Tongue (tissue), 3 donors: ENCODE measurements at places on chromosomes 1 and 21.

DNA sequence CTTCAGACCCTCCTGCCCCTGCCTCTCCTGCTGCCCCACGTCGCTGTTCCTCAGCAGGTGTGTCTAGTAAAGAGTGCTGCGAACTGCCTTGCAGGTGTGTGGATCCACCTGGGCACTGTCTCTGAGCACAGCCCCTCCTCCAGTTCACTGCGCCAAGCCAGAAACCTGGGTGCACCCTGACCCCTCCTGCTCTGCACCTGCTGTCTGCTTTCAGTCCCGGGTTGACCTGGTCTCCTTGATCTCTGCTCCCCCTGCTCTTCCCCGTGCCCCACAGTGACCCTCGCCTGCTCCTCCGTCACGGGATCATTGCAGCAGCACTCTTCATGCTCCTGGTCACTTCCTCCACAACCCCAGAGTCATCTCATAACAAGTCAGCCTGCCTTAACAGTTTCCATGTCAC is 6.5 kb downstream of the A3GALT2 start:
- no peak for DNase-seq

GRCh38 chr1:248847956-248848561 is 10.0 kb downstream of the ZNF672 start:
- DNase-seq: no peak

DNA sequence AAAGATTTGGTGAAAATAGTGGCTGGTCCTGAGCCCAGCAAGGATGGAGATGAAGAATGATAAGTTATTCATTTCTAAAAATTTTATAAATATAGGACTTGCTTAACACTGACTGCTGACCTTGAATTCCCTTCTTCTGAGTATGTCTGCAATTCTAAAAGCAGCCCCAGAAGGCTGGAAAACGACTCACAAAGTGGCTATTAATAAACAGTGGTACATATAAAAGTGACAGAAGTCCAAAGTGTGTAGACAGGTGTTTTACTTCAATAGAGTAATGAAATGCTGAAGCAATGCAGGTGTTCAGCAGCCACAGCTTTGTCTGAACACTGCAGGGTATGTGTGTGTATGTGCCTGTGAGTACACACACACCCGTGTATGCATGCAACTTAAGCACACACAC is 219.0 kb upstream of the NRIP1 start:
- no peak for DNase-seq

DNA sequence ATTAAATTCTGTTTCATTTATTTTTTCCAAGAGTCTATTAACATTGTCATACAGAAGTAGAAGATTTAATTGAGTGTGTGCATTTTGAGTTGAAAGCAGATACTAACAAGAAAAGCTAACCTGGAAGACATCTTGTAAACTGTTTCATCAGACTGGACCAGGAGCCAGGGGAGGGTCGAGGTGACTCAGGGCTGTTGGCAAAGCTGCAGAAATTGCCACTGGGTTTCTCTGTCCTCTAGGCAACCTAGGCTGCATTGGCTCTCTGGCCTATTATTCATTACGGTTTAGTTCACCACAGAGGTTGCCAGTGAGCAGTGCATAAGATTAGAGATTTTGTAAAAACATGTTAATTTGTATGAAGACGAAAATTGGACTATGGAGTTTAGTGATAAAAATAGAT is 27.5 kb downstream of the ERG start:
- DNase-seq: no peak

DNA sequence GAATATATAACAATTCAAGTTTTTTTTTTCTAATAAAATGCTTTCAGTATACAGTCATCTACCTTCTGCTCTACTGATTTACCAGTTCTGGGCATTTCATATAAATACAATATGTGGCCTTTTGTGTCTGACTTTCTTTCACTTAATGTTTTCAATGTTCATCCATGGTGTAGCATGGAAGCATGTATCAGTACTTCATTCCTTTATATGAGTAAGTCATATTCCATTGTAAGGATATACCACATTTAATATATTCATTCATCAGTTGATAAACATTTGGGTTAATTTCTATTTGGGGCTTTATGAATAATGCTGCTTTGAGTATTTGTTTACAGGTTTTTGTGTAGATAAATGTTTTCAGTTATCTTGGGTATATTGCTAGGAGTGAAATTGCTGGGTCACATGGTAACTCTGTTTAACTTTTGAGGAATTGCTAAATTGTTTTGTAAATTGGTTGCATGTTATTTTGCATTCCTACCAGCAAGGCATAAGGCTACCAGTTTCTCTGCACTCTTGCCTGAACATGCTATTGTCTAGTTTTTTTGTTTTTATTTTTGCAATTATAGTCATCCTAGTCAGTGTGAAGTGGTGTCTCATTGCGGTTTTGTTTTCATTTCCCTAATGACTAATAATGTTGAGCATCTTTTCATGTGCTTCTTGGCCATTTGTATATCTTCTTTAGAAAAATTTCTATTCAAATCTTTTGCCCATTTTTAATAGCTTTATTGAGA is 206.1 kb downstream of the TM2D1 start:
- DNase-seq: no peak

DNA sequence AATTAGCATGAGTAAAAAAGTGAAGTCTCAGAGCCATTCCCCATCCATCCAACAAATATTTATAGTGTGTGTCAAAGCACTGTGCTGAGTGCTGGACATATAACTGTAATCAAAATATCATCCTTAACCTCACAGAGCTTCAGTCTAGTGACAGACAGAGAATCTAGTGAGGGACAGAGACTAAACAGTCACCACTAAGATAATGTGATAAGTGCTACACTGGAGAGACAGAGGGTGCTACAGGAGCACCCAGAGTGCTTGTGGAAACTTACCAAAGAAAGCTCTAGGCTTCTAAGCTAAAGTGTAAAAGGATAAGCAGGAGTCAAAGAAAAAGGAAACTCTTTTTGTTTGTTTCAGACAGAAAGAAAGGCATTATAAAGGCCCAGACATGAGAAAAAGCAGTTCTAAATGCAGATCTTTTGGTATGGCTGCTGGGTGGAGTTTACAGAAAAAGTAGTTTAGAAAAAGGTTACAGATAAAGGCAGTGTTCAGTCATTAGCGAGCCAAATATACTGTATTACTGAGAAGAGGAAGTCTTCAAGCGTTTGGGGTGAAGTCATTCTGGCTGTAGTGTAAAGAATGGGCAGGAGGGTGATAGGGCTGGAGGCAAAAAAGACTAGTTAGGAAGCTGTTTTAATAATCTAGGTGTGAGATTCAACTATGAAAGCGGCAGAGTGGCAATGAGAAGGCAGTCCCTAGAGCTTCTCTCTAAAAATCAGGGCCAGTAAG is 83.8 kb downstream of the SCMH1 start:
- DNase-seq: no peak

- DNase-seq: no peak
These were observed 52.2 kb downstream of the PUM1 start for GRCh38 chr1:31013187-31013864.

DNA sequence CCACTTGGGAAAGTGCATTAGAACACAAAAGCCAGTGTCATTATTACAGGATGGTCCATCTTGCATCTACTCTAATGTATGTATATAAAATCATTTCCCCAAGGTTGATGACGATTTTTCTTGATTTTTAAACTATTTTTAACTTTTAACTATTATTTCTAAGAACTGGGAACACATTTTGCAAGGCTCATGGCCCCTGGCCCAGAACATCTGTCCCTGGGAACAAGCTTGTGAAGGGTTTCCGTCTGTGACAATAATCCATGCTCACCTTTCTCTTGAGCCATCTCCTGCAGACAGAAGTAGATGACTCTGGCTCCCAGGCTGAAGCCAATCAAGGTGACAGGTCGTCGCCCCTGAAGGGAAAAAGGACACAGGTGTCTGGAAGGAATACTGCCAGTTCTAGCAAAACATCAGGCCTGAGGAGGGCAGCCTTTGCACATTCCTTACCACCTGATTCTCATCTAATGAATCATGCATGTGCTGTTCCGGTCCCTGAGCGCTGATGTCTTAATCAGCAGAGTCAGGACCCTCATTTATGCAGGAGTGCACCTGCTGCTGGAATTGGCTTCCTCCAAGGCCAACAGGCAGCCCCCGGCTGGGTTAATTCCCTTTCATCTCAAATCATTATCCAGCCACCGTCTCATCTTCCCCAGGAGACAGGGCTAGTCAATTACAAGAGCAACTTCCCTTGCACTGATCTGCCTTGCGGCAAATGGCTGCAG is 62.5 kb downstream of the TMCO4 start:
- peak; percentile 20 for DNase-seq

DNA sequence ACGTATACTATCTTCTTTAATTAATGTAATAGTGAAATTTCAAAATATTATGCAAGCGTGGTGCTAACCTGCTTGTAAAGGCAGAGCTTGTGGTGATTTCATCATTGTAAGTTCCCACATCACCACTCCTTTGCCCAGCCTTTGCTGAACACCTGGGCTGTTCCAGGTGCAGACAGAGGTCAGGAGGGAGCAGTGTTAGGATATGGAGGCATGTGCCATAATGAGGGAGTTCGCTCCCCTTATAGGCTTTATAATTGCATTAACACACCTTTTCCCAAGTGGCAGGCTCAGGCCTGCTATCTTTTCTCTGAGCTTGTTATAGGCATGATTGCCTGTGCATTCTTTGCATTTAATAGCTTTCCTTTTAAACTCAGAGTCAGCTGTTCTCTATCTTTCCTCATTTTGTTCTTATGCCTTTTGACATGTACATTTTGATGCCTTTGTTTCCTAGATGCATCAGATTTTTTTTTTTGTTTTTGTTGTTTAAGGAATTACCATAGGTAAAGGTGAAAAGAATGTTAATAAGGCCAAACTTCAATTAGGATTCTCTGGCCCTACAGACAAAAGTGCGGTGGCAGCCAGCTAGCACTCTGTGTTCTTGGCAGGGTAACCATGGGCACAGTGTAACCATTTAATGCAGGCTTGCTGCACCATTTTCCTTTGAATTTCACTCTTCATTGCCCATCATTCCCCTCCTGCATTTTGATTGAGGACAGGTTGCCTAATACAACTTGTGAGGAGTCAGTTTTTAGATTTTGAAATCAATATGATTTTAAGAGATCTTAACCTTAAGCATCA is 12.6 kb downstream of the NPL start:
- DNase-seq: no peak

- DNase-seq: peak; percentile 72
These were observed 10.6 kb downstream of the FCMR start for GRCh38 chr1:206911064-206911663.

GRCh38 chr1:48671578-48671977 is 105.1 kb downstream of the BEND5 start:
- no peak for DNase-seq

DNA sequence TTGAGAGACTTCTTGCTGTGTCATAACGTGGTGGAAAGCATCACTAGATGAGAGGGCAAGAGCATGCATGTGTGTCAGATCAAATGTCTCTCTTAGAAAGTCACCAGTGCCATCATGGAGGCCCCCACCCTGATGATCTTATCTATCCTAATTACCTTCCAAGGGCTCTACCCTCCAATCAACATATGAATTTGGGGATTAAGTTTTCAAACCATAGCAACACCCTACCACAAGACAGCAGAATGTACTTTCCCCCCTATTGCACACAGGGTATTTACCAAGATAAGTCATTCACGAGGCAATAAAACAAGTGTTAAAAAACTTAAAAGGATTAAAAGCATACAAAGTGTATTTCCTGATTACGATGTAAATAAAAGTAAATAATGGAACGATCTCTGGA is 515.6 kb downstream of the LMO4 start:
- no peak for DNase-seq

- peak; percentile 58 for DNase-seq
These were observed 1.2 kb upstream of the LHX8 start for GRCh38 chr1:75132812-75133619.
